ENCODE measurements at places on chromosomes 13 and 19.

DNA sequence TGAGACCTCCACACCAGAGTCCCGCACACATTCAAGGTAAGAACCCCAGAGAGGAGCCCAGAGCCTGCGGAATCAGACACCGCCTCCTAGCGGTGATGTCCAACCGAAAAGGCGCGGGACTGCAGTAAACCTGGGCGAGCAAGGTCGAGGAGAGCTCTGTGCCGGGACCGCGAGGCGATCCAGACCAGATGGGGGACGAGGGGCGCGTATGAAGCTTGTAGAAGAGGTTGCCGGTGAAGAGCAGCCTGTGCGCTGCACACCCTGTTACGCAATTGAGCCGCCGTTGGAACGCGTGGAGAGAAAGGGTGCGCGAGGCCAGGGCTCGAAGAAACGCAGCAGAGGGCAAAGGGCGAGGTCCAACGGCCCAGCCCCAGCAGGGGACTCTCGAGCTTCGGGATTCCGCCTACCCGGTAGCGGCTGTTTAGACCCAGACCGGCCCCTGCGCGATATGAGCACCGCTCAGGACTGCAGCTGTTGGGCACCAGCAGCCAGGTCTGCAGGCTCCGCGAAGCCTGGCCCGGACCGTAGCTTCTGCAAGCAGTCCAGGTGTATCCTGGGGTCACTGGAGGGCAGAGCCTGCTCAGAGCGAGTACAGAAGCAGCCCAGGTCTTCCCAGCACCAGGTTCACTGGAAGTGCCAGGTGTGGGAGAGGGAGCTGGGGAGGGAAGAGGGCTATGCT lies 65.9 kb upstream of the ZNF599 start:
- DNase-seq: no peak

DNA sequence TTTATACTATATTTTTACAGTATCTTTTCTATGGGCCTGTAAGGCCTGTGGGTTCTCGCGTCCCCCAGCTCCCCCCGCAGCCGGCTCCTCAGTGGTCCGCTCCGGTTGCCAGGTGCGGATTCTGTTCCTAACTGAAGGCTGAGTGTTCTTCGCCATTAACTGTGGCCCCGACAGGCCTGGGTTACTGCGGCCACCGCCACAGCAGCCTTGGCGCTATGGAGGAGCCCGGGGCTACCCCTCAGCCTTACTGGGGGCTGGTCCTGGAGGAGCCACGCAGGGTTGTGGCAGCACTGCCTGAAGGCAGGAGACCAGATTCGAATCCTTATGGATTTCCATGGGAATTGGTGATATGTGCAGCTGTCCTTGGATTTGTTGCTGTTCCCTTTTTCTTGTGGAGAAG lies 45.8 kb downstream of the SPRYD7 start:
- no peak for DNase-seq

DNA sequence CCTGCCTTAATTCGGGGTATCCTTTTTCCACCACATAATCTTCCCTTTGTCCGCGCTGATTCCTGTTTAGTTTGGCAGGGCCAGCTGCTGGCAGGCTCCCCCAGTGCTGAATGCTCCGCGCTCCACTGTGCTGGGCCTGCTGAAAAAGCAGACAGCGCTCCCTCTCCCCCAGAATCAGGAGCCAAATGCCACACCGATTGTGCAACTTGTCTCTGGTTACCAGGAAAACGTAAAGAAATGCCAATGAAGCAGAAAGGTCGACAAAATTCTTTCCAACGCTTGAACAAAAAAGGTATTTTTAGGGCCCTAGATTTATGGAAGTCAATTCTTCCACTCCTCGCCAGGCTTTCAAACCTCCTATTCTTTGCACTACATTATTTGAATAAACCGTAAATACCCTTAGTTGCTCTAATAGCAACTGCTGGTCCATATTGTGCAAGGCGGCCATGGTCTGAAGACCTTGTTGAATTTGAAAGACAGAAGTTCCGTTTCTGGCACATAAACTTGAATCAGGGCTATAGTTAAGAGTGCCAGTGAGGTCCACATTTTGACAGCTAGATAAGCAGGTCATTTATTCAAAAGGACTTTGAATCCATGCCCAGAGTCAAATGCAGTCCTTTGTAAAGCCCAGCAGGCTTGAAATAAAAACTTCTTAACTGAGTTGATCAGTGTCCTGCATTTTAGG lies 206.7 kb upstream of the RFC3 start:
- no peak for DNase-seq

- DNase-seq: no peak
Measured at GRCh38 chr13:40732658-40733057, 38.3 kb downstream of the MRPS31 start.

DNA sequence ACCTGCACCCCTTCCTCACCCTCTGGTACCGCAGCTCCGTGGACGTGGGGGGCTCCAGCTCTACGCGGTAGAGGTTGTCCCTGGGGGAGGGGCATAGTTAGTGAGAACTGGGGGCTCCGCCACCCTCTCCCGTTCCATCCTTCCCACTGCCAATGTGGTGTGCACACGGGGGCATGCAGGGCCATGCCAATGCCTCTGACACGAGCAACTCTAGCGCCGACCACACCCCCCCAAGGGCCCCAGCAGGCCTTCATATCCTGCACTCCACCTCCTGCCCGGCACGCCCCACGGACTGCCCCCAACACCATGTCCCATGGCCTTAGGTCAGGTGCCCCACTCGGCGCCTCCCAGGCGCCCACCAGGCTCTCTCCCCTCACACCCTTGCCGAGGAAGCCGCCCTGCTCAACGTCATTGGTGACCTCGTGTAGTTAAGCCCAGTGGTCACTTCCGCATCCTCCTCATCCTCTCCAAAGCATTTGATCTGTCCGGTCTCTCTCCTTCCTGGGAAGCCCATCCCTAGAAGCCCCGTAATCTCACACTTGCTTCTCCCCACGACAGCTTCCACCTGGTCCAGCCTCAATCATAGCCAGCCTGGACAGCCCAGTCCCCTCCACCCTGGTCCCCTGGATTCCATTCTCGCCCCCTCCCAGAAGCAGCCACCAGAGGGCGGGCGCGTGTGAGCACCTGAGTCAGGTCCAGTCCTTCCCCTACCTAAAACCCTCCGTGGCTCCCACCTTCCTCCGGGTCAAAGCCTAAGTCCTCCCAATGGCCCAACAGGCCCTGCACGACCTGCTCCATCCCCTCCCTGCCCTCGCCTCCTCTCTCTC lies 2.1 kb downstream of the SEMA6B start:
- DNase-seq: no peak

DNA sequence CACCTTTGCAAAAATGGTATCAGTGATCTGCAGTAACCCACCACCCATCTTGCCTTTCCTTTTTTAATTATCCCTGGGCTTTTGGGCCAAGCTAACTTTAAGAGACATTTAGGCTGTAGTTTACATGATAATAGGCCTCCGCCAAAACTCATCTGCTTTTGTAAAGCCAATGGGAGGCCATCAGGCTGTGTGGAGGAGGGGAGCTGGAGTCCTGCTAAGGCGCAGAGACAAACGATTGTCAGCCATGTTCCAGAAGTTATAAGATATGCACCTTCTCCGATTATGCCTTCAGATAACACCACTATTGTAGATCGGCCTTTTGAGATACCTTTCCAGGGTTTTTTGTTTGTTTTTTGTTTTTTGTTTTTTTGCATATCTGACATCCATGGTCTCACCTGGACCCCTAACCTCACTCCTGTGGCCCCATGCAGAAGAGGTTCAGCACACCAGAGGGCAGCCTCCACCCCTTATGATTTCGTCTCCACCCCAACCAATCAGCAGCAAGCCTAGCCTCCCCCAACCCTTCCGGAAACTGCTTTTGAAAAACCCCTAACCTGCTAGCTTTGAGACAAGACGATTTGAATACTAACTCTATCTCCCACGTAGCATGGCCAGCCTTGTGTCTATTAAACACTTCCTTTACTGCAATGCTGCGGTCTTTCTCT lies 113.9 kb upstream of the UBL3 start:
- DNase-seq: no peak

DNA sequence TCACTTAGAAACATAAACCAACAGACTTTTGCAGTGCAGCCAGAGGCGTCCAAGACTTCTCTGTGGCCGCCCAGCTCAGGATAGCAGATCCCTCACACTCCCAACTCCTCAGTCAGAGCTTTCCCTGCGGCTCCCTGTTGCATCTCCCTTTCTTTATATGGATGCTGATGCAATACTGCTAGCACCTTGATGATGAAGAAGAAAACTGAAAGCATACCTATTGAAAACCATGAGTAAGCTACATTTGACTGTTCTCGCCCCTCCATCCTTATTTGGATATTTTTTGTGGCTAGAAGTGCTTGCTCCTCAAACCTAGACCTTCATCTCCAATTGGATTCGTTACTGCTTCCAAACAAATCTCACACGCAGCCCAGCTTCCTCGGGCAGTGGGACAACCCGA lies 57.3 kb upstream of the UBL3 start:
- no peak for DNase-seq

DNA sequence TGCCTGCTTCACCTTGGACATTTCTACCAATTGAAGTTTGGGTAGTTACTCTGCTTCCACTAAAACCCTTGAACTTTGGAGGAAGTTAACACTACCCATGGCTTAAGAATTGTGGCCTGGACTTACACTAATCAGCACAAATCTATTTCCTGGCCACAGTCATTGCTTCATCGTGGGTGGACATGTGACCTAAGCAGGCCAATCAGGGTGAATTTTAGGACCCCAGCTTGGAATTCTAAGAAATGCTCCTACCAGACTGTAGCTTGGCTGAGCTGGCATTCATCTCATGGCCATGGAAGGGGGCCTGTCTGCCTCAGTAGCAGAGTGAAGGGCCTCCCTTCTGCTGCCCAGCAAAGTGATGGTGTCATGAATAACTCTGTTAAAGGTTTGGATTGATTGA lies 58.3 kb upstream of the SLC15A1 start:
- no peak for DNase-seq
